ENCODE measurements at places on chromosomes 11 and 22.

DNA sequence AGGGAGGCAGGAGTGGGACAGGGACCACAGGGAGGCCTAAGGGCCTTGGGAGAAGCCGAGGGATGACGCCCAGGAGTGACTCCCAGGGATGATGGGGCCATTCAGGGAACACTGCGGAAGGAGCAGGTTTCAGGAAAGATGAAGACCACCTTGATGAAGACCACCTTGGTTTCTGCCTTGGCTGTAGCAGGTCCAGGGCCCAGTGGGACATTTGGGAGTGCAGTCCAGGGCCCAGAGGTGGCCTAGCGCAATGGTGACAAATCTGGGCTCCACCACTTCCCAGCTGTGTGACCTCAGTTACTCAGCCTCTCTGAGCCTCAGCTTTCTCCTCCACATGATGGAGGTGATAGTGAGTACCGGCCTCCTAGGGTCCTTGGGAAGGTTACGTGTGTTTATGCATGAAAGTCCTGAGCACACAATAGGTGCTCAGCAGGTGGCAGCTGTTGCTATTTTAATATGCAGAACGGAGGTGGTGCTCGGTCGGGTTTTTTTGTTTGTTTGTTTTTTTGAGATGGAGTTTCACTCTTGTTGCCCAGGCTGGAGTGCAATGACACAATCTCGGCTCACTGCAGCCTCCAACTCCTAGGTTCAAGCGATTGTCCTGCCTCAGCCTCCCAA lies 770 bp downstream of the TSGA10IP start:
- DNase-seq, result no peak

DNA sequence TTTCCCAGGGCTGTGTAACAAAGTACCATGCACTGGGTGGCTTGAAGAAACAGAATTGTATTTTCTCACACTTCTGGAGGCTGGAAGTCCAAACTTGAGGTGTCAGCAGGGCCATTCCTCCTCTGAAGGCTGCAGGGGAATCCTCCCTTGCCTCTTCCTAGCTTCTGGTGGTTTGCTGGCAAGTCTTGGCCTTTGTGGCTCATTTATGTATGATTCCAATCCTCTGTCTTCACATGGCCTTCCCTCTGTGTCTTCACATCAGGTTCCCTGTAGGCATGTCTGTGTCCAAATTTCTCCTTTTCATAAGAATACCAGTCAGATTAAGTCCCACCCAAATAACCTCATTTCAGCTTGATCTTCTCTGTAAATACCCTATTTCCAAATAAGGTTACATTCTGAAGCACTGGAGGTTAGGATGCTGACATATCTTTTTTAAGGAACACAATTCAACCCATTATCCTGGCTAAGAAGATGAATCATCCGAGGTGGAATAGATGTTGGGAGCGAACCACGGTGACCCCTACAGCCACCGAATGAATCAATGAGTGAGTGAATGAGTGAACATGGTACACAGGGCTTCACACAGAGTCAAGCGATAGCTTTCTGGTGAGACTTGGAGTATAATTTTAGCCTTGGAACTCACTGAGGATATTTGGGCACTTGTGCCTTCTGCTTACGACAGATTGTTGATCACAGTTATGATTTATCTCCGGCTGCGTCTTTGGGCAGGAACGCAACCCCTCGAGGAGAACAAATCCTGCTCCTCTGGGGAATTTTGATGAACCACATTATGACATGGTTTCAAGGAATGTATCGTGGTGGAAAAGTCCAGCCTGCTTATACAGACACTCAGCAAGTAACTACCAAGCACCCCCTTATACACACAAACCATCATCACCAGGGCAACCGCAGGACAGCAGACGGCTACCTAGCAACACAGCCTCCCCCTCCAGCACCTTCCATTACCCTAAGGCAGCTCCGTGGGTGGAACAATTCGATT lies 34.3 kb upstream of the MICAL2 start:
- no peak for DNase-seq

GRCh38 chr11:102494216-102494615 lies 36.3 kb downstream of the MMP7 start:
- DNase-seq, result no peak

DNA sequence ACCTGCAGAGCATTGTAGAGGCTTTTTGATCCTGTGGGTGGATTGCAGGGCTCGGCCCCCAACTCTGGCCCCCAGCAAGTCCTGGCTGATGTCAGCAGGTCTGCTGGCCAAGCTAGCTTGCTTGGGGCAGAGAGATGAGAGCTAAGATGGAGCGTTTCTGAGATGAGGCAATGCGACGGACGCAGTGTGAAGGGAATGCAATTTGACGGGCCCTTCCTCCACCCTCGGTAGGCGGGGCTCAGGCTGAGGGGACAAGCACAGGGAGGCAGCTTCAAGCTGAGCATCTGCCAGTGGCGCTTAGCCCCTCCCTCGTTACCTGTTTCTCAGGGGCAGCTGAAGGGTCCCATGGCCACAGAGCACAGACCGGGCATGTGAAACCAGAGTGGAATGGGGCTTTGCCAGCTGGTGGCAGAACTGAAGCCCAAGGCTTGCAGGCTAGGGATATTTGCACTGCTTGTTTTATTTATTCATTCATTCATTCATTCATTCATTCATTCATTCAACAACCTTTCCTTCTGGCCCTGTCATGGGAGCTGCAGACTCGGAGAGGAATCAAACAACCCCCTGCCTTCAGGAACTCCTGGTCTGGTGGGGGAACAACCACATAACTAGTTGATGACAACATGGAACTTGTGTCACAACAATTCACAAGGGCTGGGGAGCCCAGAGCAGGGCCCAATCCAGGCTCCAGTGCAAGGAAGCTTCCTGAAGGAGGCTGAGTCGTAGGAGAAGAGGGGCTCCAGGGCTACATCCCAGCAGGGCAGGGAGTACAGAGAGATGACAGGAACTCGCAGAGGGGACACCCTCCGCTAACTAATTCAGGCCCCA lies 66.8 kb downstream of the THAP12 start:
- DNase-seq, result no peak

DNA sequence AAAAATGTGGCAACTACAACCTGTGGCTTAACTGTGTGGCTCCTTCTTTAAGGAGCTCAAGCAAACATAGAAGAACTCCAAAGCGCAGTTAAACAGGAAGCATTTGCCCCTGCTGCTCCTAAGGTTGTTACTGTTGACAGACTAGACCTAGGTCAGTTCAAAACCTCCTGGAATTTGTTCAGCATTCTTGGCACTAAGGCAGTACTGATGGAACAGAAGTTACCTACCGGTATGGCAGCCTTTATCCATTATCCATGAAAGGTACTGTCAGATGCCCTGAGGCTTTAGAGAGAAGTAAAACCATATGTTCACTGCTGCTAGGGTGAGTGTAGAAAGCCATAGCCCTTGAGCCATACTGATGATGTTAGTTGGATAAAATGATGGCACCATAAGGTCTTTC lies 916.5 kb upstream of the FAT3 start:
- DNase-seq, result no peak

GRCh38 chr11:8060146-8060719 lies 20.8 kb upstream of the TUB start:
- no peak for DNase-seq

GRCh38 chr22:23385678-23386631 lies 194.1 kb downstream of the IGLL1 start:
- peak; percentile 88 for DNase-seq

GRCh38 chr22:26677217-26677616 lies 19.8 kb downstream of the MIAT start:
- DNase-seq, result no peak

GRCh38 chr11:34256150-34256549 lies 101.7 kb downstream of the ABTB2 start:
- DNase-seq, result no peak

- DNase-seq, result no peak
Observed at GRCh38 chr11:65377777-65378176, 4.7 kb downstream of the SLC25A45 start.

- no peak for DNase-seq
Observed at GRCh38 chr11:79507706-79508105, 66.9 kb upstream of the TENM4 start.

- no peak for DNase-seq
Observed at GRCh38 chr22:47798229-47798628, 1035.8 kb downstream of the TBC1D22A start.

GRCh38 chr11:132111316-132111715 lies 740.9 kb downstream of the NTM start:
- DNase-seq, result no peak

DNA sequence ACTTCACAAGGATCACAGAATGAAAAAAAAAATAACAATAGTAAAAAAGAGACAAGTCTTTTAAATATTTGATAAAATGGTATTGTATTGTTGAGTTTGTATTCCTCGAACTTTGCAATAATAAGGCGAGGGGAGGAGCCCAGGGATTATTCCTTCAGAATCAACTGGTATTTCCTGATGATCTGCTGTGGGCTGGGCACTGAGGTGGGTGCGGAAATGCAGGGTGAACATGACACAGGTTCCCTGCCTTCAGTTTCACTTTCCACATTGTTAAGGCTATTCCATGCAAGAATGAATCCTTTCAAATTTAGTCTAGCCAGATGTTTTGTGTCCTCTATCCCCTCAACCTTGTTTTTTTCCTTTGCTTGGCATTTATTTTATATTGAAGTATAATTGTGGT lies 2.1 kb upstream of the EIF3M start:
- no peak for DNase-seq

GRCh38 chr11:12179531-12179930 lies 69.1 kb downstream of the MICAL2 start:
- no peak for DNase-seq

DNA sequence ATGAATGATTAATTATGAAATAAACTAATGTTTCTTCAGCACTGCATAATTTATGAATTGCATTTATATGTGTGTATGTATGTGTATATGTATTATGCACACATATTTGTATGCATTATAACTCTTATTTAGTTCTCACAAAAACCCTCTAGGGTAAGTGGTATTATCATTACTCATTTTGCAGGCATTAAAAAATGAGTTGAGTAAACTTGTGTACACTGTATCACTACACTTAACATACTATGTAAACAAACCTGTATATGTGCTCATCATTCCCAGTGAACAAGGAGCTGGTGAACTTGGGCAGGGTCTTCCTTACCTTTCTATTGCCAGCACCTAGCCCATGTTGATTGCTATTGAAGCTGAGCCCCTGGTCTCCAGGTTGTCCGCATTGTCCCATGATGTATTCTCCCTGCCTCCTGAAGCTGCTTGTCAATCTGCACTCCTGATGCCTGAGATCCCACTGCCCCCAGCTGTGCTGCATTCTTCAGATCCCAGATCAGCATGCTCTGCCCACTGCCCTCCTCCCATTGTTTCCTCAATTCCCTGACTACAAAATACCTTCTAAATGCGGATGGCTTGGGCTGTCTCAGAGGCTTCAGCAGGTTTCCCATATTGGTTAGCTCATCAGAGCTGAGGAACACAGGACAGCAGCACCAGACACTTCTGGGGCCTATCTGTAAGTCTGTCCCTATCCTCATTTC lies 267.9 kb upstream of the SESN3 start:
- DNase-seq, result no peak

GRCh38 chr11:75560644-75561043 lies 1.4 kb upstream of the SERPINH1 start:
- DNase-seq, result no peak

- no peak for DNase-seq
Observed at GRCh38 chr11:47895035-47895434, 46.9 kb upstream of the NUP160 start.

Measured in dorsolateral prefrontal cortex (tissue), 122 donors.